Cardiac muscle cell (in vitro differentiated cells and primary cell): ENCODE measurements at places on chromosomes 4 and X.

- DNase-seq, result no peak
Measured at GRCh38 chr4:173152104-173152503, 16.5 kb upstream of the GALNT7 start.

DNA sequence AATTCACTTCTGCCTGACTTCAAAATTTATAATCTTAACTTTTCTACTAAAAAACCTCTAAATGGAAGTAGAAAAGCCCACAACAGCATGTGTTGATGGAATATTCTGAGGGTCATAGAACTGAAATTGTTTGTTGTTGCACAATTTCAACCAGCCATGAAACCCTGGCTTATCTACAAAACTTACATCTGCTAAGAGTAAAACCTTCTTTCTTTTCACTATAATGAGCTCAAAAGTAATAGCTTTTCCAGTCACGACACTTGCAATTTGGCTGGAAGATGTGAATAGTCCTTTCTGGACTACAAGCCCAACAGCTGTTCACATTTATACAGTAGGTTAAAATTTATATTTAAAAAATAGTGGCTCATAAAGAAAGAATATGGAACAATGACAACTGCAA lies 250.0 kb downstream of the GPAT3 start:
- no peak for DNase-seq

DNA sequence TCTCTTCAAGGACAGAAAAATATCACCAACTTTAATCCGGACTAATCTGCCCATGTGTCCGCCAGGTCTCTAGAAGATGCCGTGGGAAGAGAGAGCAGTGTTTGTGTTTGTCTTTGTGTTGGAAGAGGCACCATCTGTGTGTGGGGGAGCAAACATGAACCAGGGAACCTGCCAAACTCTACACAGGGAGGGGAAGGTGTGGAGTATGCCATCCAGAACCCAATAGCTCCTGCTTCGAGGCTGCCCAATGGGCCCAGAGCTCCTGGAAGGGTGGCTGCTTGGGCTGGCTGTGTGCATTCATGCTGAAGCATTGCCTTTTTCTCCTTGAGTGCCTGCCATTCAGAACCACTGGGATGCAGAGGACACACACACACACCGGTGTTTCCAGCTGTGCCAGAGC lies 536.2 kb downstream of the MID1IP1 start:
- no peak for DNase-seq

DNA sequence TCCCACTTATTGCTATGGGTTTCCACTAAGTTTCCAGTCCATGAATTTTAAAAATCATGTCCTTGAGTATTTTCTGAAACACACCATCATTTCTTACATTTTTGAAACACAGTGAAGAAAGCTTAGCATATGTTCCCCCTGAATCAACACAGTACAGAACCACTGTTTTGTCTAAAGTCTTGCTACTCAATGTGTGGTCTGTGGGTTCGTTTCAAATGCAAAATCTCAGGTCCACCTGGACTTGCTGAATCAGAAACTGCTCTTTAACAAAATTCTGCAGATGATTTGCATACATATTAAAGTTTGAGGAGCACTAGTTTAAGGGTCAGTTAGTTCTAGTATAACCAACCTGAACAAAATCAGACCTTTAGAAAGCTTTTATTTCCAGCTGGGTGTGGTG lies 60.4 kb downstream of the SUPT20HL2 start:
- no peak for DNase-seq

DNA sequence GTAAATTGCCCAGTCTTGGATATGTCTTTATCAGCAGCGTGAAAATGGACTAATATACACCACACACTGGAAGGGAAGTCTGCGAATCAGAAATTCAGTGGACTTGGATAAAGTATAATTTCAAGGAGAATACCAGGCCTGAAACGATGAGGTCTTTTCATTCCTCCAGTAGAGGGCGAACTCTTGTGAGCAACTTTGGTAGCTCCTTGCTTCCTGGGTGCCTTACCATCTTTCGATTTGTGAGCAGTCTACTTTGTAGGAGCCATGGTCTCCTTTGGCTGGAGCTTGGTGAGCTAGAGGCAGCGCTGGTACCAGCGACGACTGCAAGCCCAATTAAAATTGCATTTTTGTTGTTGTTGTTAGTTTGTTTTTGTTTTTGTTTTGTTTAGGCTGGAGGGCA lies 791.9 kb downstream of the FAT4 start:
- DNase-seq, result no peak

DNA sequence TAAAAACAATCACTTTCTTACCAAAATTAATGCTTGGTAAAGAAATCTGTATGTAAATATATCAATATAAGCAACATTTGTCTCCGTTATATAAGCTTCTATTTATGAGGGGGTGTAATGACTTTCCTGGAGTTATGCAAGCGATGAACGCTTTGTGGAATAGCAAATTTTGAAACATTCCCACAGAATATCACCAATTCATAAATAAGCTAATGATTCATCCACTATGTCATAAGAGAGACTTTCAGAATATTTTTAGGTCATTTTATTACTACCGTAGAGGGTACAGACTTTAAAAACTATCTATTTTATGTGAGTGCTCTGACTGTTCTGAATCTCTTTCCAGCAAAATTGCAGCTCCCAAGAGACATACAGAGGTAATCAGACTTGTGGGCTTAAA lies 179.5 kb upstream of the FTHL17 start:
- no peak for DNase-seq

GRCh38 chr4:60089546-60090273 lies 1110.4 kb upstream of the ADGRL3 start:
- DNase-seq, result no peak

- DNase-seq, result no peak
Measured at GRCh38 chr4:23130845-23131244, 438.1 kb downstream of the GBA3 start.

GRCh38 chr4:7660176-7661039 lies 225.7 kb upstream of the PSAPL1 start:
- no peak for DNase-seq

DNA sequence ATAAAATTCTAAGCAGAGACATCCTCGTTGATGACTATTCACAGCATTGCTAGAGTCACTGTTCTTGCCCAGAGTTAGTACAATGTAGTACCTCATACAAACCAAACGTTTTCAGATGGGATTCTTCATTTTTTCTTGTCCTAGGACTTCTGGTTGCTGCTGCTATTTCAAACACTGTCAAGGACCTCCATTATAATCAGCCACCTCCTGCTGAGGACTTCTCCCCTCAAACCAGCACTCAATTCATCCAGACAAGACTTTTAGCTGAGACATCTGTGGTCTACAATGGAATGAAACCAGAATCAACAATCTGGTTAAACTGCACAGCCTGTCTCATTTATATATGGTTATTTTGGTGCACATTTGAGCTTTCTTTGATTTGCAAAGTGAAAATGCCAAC lies 1008.8 kb downstream of the STPG2 start:
- DNase-seq, result no peak

GRCh38 chr4:112410364-112410763 lies 105.6 kb downstream of the NEUROG2 start:
- DNase-seq, result no peak

DNA sequence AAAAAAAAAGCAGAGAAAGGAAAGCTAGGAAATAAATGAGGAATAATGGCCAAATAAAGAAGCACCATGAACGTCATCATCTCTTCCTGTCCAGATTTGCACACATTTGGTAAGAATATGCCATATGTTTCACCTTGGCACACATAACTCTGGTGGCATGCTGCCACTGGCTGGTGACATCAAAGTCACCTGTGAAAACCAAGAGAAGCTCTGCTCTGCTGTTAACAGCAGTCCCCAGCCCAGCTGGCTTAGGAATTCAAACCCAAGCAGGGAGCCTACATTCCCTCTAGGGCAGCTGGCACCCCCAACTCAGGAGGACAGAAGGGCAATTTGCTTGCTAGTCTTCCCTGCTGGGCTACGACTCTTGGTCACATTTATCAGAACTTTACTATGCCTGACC lies 77.6 kb downstream of the RASL11B start:
- no peak for DNase-seq

GRCh38 chr4:184932343-184932742 lies 85.9 kb upstream of the HELT start:
- peak; percentile 5 for DNase-seq

- DNase-seq, result no peak
Measured at GRCh38 chrX:80807606-80807991, 2.1 kb downstream of the BRWD3 start.

GRCh38 chr4:1359144-1359501 lies 12.1 kb downstream of the UVSSA start:
- DNase-seq, result no peak

DNA sequence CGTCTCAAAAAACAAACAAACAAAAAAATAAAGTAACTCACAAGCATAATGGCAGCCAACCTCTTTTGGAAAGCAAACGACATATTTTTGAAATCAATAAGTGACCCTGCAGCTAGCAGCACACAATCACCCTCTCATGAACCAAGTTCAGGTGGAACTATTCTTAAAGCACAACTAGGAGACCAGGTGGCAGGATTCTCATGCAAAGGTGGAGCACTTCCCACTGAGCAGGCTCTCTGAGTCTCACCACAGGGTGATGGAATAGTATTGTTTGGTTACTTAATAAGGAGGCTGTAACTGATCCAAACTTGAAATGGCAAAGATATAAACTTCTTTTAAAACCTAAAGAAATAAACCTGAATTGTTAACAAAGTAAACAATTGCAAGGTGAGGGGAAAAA lies 1293.1 kb downstream of the PCDH19 start:
- no peak for DNase-seq

- DNase-seq, result no peak
Measured at GRCh38 chrX:115494161-115494560, 66.8 kb upstream of the PLS3 start.

DNA sequence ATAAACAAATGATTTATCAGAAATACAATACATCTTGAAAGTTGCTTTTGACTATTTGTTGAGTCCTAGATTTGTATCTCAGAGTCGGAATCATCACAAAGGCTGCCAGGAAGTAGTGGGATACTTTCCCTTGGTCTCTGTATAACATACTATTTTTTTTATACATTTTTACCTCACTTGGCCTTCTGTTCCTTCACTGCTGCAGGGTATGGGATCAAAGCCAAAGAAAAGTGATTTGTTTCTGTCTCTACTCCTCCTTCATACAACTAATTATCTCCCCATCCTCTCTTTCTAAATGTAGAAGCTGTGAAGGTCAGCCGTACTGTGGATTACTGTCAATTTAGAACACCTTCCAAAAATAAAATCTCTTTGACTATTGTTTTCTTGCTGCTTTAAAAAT lies 24.9 kb downstream of the PALLD start:
- DNase-seq, result no peak

- DNase-seq, result peak; percentile 91
Measured at GRCh38 chr4:79852305-79852730, 220.7 kb downstream of the ANTXR2 start.

- no peak for DNase-seq
Measured at GRCh38 chrX:3712870-3713224, 602 bp downstream of the PRKX start.

DNA sequence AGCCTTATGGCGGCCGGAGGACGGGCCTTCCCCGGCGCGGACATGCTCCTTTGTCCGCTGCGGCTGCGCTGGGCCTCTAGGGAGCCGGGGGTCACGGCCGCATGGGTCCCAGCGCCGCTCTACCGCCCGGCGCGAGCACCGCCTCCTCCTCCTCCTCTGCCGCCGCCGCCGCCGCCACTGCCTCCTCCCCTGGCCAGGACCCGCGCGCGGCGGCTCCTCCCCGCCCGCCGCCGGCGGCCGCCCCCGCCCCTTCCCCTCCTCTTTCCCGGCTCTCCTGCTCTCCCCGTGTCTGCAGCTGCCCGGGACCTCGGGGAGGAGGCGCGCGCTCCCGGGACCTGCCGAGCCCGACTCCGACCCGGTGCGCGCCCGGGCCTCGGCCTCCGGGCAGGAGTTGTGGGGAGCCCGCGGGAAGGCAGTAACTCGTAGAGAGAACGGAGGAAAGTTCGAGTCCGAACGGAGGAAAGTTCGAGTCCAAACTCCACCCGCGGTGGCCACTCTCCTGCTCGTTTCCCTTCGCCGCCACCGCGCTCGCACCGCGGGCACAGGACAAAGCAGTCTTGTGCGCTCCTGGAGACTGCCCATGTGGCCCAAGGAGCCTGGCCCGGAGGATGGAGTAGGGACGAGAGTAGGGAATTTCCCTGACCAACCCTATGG lies at the start of gene ADGRA3:
TSS of gene ADGRA3 (minus strand) at position 179 of the 654 bp plus-strand sequence. CDS start 282 bp downstream, outside the sequence.
- DNase-seq, result peak; percentile 90

DNA sequence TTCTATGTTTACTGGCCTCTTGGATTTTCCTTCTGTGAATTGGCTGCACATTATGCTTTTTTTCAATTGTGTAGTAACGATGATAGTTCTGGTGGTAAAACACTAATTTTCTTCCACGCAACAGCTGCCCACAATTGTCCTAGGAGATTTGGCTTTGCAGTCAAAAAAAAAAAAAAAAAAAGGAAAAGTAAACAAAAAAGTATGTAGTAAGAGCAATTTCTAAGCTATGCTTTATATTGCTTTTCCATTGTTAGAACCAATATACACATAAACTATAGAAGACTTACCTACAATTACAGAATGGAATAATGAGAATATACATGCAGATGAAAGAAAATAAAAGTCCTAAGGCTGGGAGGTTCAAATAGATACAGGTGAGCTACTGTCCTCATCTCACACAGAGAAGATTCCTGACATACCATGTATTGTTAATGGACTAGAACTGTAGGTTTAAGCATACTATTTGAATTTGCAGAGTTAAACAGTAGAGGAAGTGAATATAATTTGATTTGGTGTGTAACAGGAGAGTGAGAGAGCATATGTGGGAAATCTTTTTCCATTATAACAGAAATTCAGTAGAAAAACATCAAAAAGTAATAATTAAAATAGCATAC lies 976.2 kb downstream of the RAB28 start:
- DNase-seq, result no peak

DNA sequence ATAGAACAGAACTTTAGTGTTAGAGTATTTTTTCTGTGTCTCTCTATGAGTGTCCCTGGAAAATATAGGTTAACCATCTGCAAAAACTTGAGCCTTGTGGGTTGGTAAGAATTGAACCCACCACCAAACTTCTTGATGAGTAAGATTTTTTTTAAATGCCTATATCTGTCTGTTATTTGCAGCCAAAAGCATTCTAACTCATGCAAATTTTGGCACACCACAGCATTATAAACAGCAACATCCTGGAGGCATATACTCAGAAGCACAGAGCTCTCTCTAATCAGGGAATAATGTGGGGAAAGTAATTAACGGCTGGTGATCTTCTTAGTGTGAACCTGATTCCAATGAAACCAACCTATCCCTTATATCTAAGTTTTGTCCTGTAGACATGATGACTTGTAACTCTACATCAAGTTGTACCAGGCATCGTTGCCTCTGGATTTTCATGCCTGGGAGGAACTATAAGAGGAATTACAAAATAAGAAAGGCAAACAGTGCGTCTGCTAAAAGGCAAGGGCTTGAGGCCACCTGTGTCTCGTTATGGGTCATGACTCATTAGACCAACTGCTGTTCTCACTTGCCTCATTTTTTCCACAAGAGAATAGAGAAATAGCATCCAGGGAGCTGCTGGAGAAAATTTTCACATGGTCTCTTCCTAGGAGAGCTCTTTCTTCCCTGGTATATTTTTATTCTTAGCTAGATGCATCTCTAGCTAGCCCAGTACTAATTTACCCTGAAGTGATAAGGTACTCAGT lies 202.4 kb downstream of the CHIC2 start:
- no peak for DNase-seq
